ENCODE measurements at places on chromosomes 5 and 9.

GRCh38 chr5:90495146-90495545, 20.5 kb downstream of the POLR3G start:
- DNase-seq, result no peak

DNA sequence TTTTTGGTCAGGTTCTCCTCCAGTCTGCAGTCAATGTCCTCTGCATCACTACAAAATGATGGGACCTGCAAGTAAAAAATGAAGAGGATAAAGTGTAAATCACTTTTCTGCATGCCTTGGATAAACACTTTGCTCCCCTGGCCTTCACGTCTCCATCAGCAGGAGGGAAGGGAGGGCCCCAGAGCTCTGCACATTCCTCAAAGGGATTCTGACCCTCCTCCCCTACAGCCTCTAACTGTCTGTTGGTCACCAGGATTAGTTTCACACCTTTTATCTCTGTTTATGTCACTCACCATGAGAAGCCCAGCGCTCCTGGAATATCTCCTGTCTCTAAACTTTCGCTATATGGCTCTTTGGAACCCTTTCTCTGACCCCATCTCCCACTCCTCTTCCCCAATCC, 103.3 kb downstream of the SVEP1 start:
- no peak for DNase-seq

- no peak for DNase-seq
Observed at GRCh38 chr9:95627802-95628201, 111.0 kb upstream of the PTCH1 start.

DNA sequence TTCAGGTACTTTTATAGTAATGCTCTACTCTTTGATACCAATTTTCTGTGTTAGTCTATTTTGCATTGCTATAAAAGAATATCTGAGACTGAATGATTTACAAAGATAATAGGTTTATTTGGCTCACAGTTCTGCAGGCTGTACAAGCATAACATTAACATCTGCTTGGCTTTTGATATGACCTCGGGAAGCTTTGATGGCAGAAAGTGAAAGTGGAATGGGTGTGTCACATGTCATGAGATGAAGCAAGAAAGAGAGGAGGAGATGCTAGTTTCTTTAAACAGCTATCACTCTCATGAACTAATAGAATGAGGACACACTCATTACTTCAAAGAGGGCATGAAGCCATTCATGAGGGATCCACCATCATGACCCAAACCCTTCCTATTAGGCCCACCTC, 270.9 kb upstream of the IL12B start:
- DNase-seq, result no peak

DNA sequence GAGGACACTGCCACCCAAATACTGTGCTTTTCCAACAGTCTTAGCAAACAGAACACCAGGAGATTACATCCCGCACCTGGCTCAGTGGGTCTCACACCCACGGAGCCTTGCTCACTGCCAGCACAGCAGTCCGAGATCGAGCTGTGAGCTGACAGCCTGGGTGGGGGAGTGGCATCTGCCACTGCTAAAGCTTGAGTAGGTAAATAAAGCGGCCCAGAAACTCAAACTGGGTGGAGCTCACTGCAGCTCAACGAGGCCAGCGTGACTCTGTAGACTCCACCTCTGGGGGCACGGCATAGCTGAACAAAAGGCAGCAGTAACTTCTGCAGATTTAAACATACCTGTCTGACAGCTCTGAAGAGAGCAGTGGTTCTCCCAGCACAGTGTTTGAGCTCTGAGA, 28.8 kb downstream of the EPB41L4A start:
- no peak for DNase-seq

DNA sequence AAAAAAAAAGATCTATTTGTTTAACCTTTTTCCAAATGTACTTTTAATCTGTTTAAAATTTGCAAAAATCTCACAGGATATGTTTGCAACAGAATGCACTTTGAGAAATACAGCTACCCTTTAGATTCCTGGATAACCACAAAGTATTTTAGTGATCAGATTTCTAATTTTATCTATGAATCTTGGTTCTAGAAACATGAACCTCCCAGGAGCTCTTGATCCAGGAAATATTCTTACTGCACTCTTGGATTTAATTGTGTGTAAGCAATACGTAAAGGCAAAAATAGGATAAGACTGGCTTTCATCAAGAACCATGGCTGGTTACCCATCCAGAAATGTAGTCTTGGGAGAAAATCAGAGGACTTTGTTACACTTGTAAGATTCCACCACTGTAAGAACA, 1581.8 kb upstream of the WWC1 start:
- no peak for DNase-seq

DNA sequence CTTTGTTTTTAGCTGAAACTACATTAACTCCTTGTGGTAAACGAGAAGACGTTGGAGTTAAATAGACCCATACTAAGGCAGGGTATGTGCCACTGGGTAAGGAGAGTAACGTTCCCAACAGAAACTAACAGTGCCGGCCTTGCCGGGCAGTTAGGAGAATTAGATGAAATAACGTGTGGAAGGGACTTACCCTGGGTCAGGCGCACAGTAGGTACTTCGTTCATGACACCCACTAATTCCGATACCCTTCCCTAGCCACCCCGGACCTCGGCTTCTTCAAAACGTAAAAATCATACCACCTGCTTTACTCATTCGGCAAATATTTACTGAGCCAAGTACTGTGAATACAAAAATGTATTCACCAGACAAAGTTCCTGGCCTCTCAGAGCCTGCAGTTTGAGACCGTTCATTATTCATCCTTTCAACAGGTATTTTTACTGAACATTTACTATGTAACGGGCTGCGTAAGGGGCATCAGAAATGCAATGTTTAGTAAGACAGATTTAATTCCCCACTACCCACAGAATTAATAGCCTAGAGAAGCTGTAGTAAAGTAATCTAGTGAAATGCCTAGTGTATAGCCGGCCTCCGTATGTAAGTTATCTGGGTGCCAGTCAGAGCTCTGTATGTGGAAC, 3.2 kb upstream of the SMIM23 start:
- DNase-seq, result no peak

DNA sequence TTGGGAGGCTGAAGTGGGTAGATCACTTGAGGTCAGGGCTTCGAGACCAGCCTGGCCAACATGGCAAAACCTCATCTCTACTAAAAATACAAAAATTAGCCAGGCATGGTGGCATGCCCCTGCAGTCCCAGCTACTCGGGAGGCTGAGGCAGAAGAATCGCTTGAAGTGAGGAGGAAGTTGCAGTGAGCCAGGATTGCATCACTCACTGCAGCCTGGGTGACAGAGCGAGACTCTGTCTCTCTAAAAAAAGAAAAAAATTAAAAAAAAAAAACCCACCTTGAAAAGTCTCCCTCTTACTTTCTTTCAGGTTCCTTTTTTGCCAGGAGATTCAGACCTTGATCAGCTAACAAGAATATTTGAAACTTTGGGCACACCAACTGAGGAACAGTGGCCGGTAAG, 34.2 kb downstream of the CDK7 start:
- no peak for DNase-seq

DNA sequence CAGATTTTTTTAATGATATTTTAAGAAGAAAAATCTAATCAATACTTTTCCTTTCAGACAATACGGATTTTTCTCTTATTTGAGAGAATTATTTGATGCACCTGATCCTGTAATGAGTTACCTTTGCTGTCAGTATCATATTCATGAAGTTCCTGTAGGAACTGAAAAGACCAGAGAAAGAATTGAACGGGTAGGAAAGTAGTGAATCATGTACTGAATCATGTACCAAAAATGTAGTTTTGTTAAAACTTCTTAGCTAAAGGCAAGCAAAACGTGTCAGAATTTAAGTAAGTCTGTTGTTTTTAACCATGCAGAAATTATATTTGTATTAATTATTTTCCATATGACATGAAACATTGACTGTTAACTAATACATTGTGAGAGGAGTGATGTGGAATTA, 56.6 kb downstream of the SMC5 start:
- no peak for DNase-seq

DNA sequence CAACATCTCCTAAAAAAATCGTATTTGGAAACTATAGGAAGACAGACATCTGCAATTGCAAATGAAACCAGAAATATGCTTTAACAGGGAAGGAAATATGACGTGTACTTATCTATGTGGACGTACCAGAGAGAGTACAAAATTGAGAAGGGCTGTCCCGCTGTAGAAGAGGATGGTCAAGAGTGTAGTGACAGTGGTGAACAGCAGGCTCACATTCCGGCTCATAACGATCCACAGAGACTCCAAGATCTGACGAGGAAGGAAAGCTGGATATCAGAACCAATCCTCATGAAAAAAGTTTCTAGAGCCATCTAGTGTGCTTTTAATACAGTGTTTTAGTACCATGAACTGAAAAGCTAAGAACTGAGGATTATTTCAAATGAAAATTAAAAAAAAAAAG, 37.1 kb upstream of the CTNNAL1 start:
- no peak for DNase-seq

- DNase-seq, result no peak
Observed at GRCh38 chr9:69919461-69920061, 98.9 kb downstream of the CFAP95 start.

DNA sequence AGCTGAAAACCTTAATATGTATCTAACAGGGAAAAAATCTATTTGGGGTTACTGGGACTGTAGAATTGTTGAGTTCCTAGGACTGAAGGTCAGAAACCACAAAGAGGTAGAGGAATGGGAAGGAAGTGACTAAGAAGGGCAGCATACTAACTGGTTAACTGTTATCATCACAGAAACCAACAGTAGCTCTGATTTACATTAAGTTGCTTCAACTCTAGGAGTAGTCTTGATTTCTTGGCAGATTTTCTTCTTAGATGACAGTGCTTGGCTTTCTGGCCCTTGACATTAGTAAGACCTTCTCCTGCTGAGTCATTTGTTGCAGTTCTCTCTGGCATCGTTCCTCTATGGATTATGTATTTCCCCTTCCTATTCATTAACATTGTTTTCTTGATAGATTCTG, 116.1 kb upstream of the RASA1 start:
- DNase-seq, result peak; percentile 62

- no peak for DNase-seq
Observed at GRCh38 chr5:115948091-115948534, 14.2 kb upstream of the LVRN start.

- no peak for DNase-seq
Observed at GRCh38 chr5:1669276-1670155, 130.1 kb downstream of the MRPL36 start.

DNA sequence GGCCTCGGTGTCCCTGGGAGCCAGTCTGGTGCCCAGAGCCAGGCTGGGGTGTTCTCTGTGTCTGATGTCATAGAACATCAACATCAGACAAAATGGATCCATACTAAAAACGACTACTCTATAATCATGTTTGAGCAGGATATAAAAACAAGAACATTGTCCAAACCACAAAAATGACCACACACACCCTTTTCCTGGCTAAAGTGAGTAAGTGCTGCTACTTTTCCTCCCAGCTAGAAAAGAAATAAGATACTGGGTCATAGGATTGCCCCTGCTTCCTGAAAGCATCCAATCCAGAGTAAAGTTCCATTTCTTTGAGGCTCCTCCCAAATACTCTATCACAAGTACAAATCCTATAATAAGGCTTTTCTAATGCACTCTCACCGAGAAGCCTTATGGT, 19.7 kb upstream of the TRAF1 start:
- no peak for DNase-seq

All from epithelial cell of proximal tubule (primary cell).